ENCODE measurements at places on chromosomes 12 and 14. TPM values are rescaled to one million over a fixed set of nuclear protein-coding genes. Genes with fewer than 3 reads are reported as not detected.

DNA sequence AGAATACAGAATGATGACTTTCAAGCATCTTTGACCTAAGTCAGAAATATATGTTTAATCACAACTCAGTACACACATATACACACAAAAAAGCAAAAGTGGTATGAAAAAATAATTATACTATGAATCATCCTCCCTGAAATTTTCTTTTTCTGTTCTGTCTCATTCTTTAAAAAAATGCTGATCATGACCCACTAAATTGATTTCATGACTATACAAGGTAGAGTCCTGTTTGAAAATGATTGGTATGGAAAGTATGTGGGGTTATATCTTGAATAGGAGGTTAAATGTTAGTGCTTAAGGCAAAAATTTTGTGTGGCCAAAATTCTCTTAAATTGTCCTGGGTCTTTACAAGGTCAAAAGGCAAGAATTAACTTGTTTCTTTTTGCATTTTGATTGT lies 80.4 kb downstream of the SUDS3 start:
- no peaks in the 10 kb centered on the region for H3K4me1 ChIP-seq
- no peaks in the 10 kb centered on the region for H3K36me3 ChIP-seq
- no peak overlapping the region for H3K4me3 ChIP-seq
- H3K27me3 ChIP-seq: no peaks in the 10 kb centered on the region

- H3K4me3 ChIP-seq: no peak overlapping the region
- no peaks in the 10 kb centered on the region for H3K27me3 ChIP-seq
- DNase-seq: no peak
- no peaks in the 10 kb centered on the region for H3K36me3 ChIP-seq
- no peaks in the 10 kb centered on the region for H3K4me1 ChIP-seq
Measured at GRCh38 chr12:90021795-90022440, 313.3 kb upstream of the ATP2B1 start.

DNA sequence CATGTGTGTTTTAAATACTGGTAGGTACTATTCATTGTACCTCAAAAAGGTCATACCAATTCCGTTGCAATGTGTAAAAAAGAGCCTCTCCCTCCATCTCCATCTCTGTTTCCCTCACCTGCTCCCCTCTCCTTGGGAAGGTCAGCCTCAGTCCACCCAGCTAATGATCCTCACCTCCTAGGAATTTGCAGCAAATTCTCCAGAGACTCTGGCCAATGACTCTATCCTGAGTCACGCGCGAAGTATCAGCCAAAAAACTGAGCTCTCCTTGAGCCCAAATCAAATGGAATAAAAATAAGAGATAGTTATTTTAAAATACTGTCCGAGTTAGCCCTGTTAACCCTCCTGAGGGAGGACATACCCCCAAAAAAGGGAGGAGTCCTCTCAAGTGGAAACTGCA lies 148.4 kb downstream of the DPF3 start:
- H3K36me3 ChIP-seq: no peaks in the 10 kb centered on the region
- no peak overlapping the region for H3K4me3 ChIP-seq
- no peak for DNase-seq
- peaks cover 20% of the 10 kb centered on the region for H3K4me1 ChIP-seq

- H3K4me1 ChIP-seq: no peaks in the 10 kb centered on the region
- no peaks in the 10 kb centered on the region for H3K36me3 ChIP-seq
- H3K27me3 ChIP-seq: no peaks in the 10 kb centered on the region
- no peak for DNase-seq
- no peak overlapping the region for H3K4me3 ChIP-seq
Measured at GRCh38 chr14:82080370-82080769, 546.7 kb upstream of the SEL1L start.

- no peaks in the 10 kb centered on the region for H3K36me3 ChIP-seq
- no peak for DNase-seq
- no peak overlapping the region for H3K4me3 ChIP-seq
- no peak overlapping the region for H3K27ac ChIP-seq
Measured at GRCh38 chr12:85690146-85690545, 146.1 kb downstream of the RASSF9 start.

EPYC gene
- total RNA-seq: not detected

GRCh38 chr14:34568803-34569202 lies 29.3 kb upstream of the EAPP start:
- no peaks in the 10 kb centered on the region for H3K4me1 ChIP-seq
- H3K27me3 ChIP-seq: no peaks in the 10 kb centered on the region
- no peaks in the 10 kb centered on the region for H3K36me3 ChIP-seq
- no peak overlapping the region for H3K27ac ChIP-seq

- no peak for DNase-seq
- H3K27me3 ChIP-seq: no peaks in the 10 kb centered on the region
- H3K36me3 ChIP-seq: no peaks in the 10 kb centered on the region
Measured at GRCh38 chr12:75635606-75636444, 124.4 kb upstream of the KRR1 start.

TAMALIN gene
- 8.9 TPM for total RNA-seq

DNA sequence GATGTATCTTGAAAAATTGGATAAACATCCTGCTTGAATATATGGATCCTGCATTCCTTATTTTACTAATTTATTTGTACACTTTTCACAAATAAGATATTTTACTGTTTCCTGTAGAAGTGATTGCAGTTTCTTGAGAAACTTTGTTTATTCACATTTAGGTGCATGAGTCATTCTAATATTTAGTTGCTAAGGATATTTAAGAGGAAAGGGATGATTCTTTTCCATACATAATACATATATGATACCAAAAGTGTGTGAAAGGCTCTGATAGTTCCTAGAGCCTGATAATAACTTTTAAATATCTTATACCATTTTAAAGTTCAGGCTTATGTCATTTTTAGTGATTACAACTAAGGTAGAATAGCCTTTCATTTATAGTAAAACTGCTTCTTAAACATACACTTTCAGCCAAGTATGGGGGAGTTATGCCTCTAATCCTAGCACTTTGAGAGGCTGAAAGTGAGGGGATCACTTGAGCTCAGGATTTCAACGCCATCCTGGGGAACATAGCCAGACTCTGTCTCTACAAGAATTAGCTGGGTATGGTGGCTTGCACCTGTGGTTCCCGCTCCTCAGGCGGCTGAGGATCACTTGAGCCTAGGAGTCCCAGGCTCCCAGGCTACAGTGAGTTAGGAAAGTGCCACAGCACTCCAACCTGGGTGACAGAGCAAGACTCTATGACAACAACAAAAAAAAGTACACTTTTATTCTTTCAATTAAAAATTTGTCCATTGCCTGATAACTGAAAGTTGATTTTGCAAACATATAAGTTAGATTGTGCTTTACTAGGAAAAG lies 262.6 kb upstream of the LRIG3 start:
- H3K27ac ChIP-seq: no peak overlapping the region
- DNase-seq: no peak
- H3K27me3 ChIP-seq: no peaks in the 10 kb centered on the region

- no peaks in the 10 kb centered on the region for H3K36me3 ChIP-seq
- H3K4me3 ChIP-seq: no peak overlapping the region
- no peak overlapping the region for H3K27ac ChIP-seq
- no peaks in the 10 kb centered on the region for H3K27me3 ChIP-seq
- no peak for DNase-seq
Measured at GRCh38 chr12:20950248-20950647, 139.7 kb downstream of the SLCO1B3 start.

- no peaks in the 10 kb centered on the region for H3K4me1 ChIP-seq
- peak; percentile 65 for DNase-seq
- H3K27ac ChIP-seq: no peak within 1 kb of the TSS
- no peaks in the 10 kb centered on the region for H3K36me3 ChIP-seq
- peak within 1 kb of the TSS; percentile 67 for H3K4me3 ChIP-seq
Measured at GRCh38 chr14:64879635-64880220, at the start of gene SPTB. Gene SPTB (minus strand): TSS chr14:64879907. CDS start chr14:64823094, 56,813 bp downstream.

GRCh38 chr14:52277552-52277951 lies 10.1 kb downstream of the PTGDR start:
- H3K27me3 ChIP-seq: no peaks in the 10 kb centered on the region
- H3K36me3 ChIP-seq: no peaks in the 10 kb centered on the region
- H3K4me1 ChIP-seq: no peaks in the 10 kb centered on the region
- H3K4me3 ChIP-seq: no peak overlapping the region

DNA sequence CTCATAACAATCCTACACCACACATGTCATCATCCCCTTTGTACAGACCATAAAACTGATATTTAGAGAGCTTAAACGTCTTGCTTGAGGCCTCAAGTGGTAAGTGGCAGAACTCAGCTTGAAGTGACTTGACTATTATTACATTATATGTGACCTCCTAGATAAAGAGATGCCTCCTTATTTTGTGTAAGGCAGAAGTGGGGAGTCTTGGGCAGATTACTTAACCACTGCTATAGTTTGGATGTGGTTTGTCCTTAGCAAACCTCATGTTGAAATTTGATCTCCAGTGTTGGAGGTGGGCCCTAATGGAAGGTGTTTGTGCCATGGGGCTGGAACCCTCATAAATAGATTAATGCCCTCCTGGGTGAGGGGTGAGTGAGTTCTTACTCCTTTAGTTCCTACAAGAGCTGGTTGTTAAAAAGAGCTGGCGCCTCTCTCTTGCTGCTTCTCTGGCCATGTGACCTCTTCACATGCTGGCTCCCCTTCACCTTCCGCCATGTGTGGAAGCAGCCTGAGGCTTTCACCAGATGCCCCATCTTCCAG lies 37.4 kb downstream of the RCOR1 start:
- no peak overlapping the region for H3K4me3 ChIP-seq
- no peak overlapping the region for H3K27ac ChIP-seq
- no peaks in the 10 kb centered on the region for H3K36me3 ChIP-seq
- DNase-seq: no peak

DNA sequence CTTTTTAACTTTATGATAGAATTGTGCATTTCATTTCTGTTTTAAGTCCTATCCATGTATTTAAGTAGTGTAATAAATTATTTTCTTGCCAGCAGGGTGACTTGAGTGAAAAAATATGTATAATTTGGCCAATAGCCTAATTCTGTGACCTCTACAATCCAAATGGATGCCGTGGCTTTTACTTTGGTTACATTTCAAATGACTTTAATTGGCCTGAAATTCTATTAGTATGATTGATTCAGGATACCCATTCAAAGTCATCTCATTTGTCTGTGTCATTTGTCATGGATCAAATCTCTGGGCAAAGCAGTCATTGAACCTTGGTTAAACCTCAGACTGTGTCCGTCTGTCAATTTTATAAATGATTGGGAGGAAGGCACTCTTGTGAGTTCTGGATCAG lies 29.6 kb downstream of the CRADD start:
- no peaks in the 10 kb centered on the region for H3K36me3 ChIP-seq
- H3K27ac ChIP-seq: no peak overlapping the region
- no peaks in the 10 kb centered on the region for H3K27me3 ChIP-seq
- no peak overlapping the region for H3K4me3 ChIP-seq

- no peak overlapping the region for H3K27ac ChIP-seq
- H3K27me3 ChIP-seq: no peaks in the 10 kb centered on the region
- H3K4me1 ChIP-seq: no peaks in the 10 kb centered on the region
- DNase-seq: no peak
Measured at GRCh38 chr12:127284870-127285431, 982.0 kb upstream of the TMEM132C start.

GRCh38 chr12:4227046-4227445 lies 46.5 kb upstream of the CCND2 start:
- H3K27ac ChIP-seq: no peak overlapping the region
- peaks cover 18% of the 10 kb centered on the region for H3K4me1 ChIP-seq
- no peaks in the 10 kb centered on the region for H3K27me3 ChIP-seq
- DNase-seq: no peak

- no peak overlapping the region for H3K27ac ChIP-seq
- no peaks in the 10 kb centered on the region for H3K36me3 ChIP-seq
- DNase-seq: no peak
- peaks cover 5% of the 10 kb centered on the region for H3K4me1 ChIP-seq
- no peak overlapping the region for H3K4me3 ChIP-seq
Measured at GRCh38 chr12:34021071-34021470, 1.2 kb upstream of the ALG10 start.

- H3K27ac ChIP-seq: no peak overlapping the region
- DNase-seq: no peak
- no peaks in the 10 kb centered on the region for H3K36me3 ChIP-seq
Measured at GRCh38 chr12:109706747-109707469, 6.7 kb upstream of the FAM222A start.

DNA sequence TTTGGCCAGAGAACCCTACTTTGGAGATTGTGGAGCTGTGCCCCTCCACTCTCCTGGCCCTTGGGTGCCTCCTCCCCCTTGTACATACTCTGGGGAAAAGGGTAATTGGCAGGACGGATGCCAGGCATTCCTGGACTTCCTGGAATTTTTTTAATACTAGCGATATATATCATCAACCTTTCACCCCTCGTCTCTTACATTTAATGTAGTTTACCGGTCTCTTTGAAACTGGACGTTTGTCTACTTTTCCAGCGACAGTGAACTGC lies 767 bp upstream of the CRY1 start:
- peak overlapping the region; percentile 93 for H3K4me3 ChIP-seq
- H3K36me3 ChIP-seq: no peaks in the 10 kb centered on the region
- H3K4me1 ChIP-seq: peaks cover 23% of the 10 kb centered on the region
- no peaks in the 10 kb centered on the region for H3K27me3 ChIP-seq
- no peak for DNase-seq

DNA sequence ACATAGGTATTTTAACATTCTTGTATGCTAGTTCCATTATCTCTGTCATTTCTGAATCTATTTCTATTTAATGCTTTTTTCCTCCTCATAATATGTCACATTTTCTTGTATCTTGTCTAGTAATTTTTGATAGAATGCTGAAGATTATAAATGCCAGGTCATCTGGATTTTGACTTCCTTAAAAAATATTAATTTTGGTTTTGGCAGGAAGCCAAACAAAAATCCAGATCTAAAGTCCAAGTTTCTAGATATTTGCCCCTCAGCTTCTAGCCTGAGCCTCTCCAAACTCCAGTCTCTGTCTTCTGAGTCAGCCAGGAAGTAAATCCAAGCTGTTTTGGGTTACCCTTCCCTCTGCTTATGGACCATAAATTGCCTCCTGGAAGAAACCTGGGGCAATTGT lies 335.4 kb downstream of the APAF1 start:
- no peak overlapping the region for H3K27ac ChIP-seq
- no peaks in the 10 kb centered on the region for H3K27me3 ChIP-seq
- H3K4me1 ChIP-seq: no peaks in the 10 kb centered on the region
- no peak overlapping the region for H3K4me3 ChIP-seq
- no peaks in the 10 kb centered on the region for H3K36me3 ChIP-seq
- no peak for DNase-seq

DNA sequence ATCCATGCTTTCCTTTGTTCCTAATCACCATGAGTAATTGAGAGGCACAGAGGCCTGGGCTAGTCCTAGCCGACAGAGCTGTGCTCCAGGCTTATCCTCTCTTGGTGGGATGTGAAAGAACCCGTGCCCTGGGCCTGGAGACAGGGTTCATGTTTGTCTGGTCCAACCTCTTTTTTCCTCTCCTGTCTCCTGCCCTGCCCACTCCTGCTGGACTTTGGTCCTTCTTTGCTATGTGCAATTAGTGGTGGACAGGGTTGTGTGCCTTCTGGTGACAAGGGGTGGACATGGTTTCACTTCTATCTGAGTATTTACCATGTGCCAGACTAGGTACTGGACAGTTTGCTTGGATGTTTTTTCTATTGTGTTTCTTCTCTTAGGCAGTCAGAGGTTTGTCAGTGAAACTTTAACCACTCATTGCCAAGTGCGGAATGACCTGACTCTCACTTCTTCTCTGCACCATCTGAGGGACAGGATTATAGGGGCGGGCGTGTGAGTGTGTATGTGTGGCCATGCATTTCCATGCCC lies 126.1 kb downstream of the SMOC1 start:
- H3K4me1 ChIP-seq: peaks cover 11% of the 10 kb centered on the region
- no peak overlapping the region for H3K27ac ChIP-seq
- H3K4me3 ChIP-seq: no peak overlapping the region
- H3K27me3 ChIP-seq: no peaks in the 10 kb centered on the region
- H3K36me3 ChIP-seq: no peaks in the 10 kb centered on the region

Measured in testis (tissue), 5 donors.